ENCODE measurements at places on chromosomes 12 and 14. TPM values are rescaled to one million over a fixed set of nuclear protein-coding genes. Genes with fewer than 3 reads are reported as not detected.
A peak's percentile ranks its signal among the peaks of the same experiment; 100 is the strongest.

DNA sequence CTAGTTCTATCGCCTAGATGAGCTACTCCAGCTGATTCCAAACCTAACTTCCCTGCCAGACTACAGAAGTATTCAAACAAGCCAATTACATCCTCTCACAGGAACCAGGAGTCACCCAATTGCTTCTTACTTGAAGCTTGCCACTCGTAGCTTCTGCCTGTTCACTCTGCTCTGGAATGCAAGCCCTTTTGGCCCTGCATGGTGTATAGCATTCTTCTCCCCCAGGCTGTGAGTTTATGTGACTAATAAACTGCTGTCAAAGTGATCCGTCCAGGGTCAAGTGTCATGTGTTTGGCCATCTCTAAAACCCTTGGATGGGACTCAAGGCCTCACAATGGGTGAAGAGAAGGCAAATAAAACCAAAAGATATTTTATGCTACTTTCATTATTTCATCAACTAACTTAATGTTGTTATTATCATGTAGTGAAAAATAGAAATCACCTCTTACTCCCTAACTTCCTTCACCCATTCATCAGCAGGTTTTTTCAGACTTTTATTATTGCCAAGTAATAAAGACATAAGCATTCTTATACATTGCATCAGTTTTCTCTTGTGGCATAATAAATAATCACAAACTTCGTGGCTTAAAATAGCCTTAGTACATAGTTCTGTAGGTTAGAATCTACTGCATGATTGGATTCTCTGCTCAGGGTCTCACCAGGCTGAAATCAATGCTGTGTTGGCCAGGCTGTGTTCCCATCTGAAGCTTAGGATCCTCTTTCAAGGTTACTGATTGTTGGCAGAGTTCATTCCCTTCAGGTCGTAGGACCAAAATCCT is 1981.7 kb upstream of the FLRT2 start:
- no peaks in the 10 kb centered on the region for H3K36me3 ChIP-seq
- DNase-seq, result no peak
- H3K4me1 ChIP-seq, result no peaks in the 10 kb centered on the region

DNA sequence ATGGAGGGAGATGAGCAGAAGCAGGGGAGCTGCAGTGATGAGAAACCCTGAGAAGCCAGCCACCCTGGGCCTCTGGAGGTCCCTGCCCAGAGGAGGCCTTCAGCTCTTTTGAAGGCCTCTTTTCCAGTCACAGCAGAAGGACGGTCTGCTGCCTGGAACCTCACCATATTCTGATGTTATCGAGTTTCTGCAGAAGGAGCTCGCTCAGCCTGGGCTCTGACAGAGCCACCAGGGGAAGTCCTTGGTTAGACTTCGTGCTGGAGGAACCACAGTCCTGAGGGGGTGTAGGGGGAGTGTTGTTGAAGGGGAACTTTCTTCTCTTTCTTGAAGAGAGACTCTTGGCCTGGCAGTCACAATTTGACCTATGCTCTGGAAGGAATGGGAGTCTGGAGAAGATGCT is 25.1 kb upstream of the BATF start:
- H3K36me3 ChIP-seq, result no peaks in the 10 kb centered on the region
- no peaks in the 10 kb centered on the region for H3K27me3 ChIP-seq
- no peak overlapping the region for H3K4me3 ChIP-seq
- no peaks in the 10 kb centered on the region for H3K4me1 ChIP-seq

DNA sequence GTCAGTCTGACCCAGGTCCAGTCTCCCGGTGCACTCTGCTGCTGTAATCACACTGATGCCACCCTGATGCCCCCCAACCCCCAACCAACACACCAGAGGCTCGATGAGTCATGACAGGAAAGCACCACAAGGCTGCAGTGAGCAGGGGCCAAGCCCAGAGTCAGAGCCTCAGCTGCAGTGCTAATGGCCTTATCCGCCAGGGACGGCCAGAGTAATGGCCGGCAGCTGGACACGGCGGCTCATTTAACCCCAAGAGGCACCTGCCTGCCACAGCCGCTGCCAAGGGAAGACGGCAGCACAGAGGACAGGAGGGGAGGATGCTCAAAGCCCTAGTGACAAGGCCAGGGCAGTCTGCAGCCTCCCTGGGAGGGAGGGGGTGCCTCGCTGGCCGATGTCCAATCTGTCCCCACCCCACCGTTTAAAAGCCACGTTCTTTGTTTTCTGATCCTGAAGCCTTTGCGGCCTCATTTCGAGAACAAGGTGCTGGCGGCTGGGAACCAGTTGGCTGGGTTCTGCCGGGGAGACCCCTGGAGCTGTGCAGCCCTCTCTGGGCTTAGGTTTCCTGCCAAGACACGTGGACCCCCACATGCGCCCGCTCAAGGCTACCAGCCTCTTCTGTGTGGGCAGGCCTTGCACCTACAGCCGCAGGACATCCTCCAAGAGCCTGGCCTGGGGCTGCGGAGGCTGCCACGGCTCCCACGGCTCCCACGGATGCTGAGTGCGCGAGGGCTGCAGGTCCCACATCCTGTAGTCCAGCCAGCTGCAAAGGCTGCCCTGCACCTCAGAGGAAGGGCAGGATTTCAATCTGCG is 13.1 kb downstream of the CCDC85C start:
- H3K4me1 ChIP-seq, result peaks cover 25% of the 10 kb centered on the region
- no peak for DNase-seq
- H3K4me3 ChIP-seq, result no peak overlapping the region
- H3K27ac ChIP-seq, result no peak overlapping the region
- no peaks in the 10 kb centered on the region for H3K27me3 ChIP-seq

DNA sequence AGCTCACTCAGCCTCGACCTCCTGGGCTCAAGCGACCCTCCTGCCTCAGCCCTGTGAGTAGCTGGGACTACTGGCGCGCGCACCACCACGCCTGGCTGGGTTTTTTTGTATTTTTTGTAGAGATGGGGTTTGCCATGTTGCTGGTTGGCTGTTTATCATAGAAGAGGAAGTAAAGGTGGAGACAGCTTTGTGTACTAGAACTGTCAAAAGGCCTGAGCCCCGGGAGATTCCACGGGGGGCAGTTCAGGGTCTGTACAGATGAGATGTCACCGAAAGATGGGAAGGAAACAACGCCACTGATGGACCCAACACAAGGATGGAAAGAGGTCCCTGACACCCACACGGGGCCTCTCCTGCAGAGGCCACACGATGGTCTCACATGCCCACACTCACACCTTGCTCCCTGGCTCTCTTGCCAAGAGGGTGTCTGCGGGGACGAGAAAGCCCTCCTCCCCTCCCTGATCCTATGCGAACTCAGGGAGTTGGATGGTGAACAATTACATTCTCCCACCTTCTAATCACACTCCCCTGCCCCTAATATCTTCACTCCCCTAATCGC is 66.6 kb downstream of the KDM2B start:
- no peaks in the 10 kb centered on the region for H3K27me3 ChIP-seq
- peaks cover 9% of the 10 kb centered on the region for H3K4me1 ChIP-seq
- H3K36me3 ChIP-seq, result no peaks in the 10 kb centered on the region
- no peak for DNase-seq

- H3K27me3 ChIP-seq, result peaks cover 38% of the 10 kb centered on the region
- H3K36me3 ChIP-seq, result no peaks in the 10 kb centered on the region
Measured at GRCh38 chr12:2151391-2151790, 98.6 kb downstream of the CACNA1C start.

- no peaks in the 10 kb centered on the region for H3K4me1 ChIP-seq
- no peak for DNase-seq
- H3K27me3 ChIP-seq, result no peaks in the 10 kb centered on the region
- no peak overlapping the region for H3K4me3 ChIP-seq
- no peaks in the 10 kb centered on the region for H3K36me3 ChIP-seq
Measured at GRCh38 chr14:105910426-105910825, 384.0 kb downstream of the TMEM121 start.

The STYX gene
- 16.3 TPM for total RNA-seq

DNA sequence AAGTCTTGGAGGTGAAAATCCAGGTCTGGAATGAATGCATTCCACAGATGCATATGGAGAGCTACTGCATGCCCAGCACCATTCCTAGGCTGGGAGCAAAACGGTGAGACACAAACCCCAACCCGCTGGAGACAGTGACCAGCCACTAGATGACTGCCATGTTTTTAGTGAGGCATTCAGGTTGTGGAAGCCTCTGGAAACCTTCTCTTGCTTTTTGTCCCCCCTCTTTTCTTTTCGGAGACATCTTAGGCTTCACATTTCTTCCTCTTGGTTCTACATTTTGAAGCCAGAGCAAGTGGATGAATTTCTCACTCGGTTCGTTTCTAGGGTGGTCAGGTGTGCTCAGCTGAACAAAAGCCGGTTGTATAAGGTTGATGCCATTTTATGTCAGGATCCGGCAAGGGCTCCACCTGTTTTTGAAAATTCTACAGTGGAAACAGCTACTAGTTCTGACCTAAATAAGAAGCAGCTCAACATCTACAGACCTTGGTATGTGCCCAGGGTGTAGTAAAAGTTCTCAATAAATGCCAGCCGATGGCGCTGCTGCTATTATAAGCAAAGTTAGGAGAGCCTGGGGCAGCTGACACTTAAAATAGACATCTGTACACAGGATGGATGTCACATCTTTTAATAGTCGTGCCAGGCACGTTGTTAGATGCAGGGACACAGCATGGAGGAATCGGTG is 1.8 kb upstream of the ZNF839 start:
- H3K27ac ChIP-seq, result peak overlapping the region; percentile 71
- no peaks in the 10 kb centered on the region for H3K36me3 ChIP-seq
- H3K4me3 ChIP-seq, result peak overlapping the region; percentile 45
- H3K4me1 ChIP-seq, result peaks cover 68% of the 10 kb centered on the region

DNA sequence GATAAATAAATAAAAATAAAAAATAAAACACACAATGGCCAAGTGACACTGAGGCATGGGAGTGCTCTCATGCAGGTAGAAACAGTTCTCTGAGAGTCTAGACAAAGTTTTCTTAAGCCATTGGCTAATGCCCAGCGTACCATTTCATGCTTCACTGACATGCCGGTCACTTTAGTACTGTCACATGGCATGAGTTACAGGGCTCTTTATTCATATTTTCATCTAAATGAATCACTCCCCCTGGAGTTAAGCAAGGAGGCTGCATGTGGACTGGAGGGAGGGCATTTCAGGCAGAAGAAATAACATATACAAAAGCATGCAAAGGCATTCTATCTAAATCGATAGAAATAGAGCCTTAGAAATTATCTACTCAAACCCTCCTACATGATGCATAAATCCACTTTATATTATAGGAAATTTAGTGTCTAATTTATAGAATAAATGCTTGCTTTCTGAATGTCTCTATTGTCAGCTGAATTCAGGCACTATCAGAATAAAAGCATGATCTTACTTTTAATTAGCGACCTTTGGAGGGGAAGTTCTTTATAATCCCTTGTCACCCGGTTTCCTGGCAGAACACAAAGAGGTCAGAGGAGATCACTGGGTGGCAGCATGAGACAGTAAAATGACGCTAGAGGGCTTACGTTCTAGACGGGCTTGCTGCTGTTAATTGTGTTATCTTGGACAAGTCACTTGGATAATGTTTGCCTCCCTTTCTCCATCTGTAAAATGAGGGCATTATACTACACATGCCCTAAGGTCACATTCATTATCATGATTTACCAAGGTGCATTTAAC is 17.5 kb downstream of the DYRK4 start:
- no peaks in the 10 kb centered on the region for H3K4me1 ChIP-seq
- H3K27ac ChIP-seq, result no peak overlapping the region
- no peak for DNase-seq
- H3K36me3 ChIP-seq, result no peaks in the 10 kb centered on the region
- no peak overlapping the region for H3K4me3 ChIP-seq
- H3K27me3 ChIP-seq, result no peaks in the 10 kb centered on the region

- H3K4me1 ChIP-seq, result peaks cover 9% of the 10 kb centered on the region
- no peaks in the 10 kb centered on the region for H3K27me3 ChIP-seq
Measured at GRCh38 chr14:80926397-80927082, 15.0 kb downstream of the CEP128 start.

The AMDHD1 gene
- 3.0 TPM for total RNA-seq

The MAPK1IP1L gene
- total RNA-seq, result 101 TPM

GRCh38 chr12:106288494-106289195 is 13.9 kb upstream of the TCP11L2 start:
- H3K27me3 ChIP-seq, result no peaks in the 10 kb centered on the region
- H3K36me3 ChIP-seq, result no peaks in the 10 kb centered on the region
- DNase-seq, result peak; percentile 76

GRCh38 chr14:67555518-67556090 is 22.5 kb downstream of the PLEKHH1 start:
- no peak overlapping the region for H3K27ac ChIP-seq
- H3K27me3 ChIP-seq, result no peaks in the 10 kb centered on the region
- no peak for DNase-seq
- H3K4me1 ChIP-seq, result peaks cover 4% of the 10 kb centered on the region

The PPM1H gene
- total RNA-seq, result 8.0 TPM

The KLRC1 gene
- not detected for total RNA-seq

DNA sequence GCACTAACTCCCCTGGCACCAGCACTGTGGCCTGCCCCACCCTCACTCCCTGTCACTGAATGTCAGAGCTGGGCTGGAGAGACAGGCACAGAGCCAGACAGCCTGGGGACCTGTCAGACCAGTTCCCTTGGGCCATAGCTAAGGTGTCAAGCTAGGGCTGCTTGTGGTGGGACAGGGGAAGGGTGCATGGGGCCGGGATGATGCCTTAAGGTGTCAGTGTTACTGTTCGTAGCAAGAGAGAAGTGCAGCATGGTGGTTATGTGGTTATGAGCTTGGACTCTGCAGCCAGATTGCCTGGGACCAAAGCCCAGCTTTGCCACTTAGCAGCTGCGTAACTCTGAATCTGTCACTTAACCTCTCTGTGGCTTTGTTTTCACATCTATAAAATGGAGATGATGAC is 3.8 kb downstream of the RAPGEF3 start:
- H3K4me3 ChIP-seq, result peak overlapping the region; percentile 54
- 0 out of 2 replicates have a peak overlapping the region, but pooled peaks have one; percentile 22 for H3K27ac ChIP-seq
- H3K4me1 ChIP-seq, result peaks cover 43% of the 10 kb centered on the region
- no peaks in the 10 kb centered on the region for H3K36me3 ChIP-seq
- H3K27me3 ChIP-seq, result no peaks in the 10 kb centered on the region

GRCh38 chr12:129075460-129076208 is 222.4 kb downstream of the GLT1D1 start:
- H3K36me3 ChIP-seq, result no peaks in the 10 kb centered on the region
- H3K4me3 ChIP-seq, result no peak overlapping the region
- no peak overlapping the region for H3K27ac ChIP-seq
- no peak for DNase-seq

DNA sequence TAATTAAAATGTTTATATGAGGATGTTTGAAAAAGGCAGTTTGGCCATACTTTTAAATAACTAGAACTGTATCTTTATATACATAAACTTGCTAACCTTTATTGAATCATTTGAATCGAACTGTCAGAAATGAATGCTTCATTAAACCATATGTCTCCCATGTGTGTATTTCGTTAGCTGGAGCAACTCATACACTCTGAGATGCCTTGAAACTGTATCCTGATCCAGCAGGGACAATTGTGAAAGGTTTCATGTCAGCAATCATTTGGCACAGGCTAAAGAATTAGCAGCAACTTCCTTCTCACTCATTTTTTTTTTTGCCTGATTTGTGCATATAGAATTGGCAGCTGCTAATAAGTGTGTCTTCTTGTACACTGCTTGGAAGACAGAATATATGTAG is 109.9 kb downstream of the NAV3 start:
- peak overlapping the region; percentile 42 for H3K4me3 ChIP-seq
- H3K27me3 ChIP-seq, result no peaks in the 10 kb centered on the region
- H3K27ac ChIP-seq, result peak overlapping the region; percentile 69

- no peaks in the 10 kb centered on the region for H3K27me3 ChIP-seq
- DNase-seq, result no peak
- H3K36me3 ChIP-seq, result no peaks in the 10 kb centered on the region
- no peak overlapping the region for H3K27ac ChIP-seq
- no peaks in the 10 kb centered on the region for H3K4me1 ChIP-seq
- H3K4me3 ChIP-seq, result no peak overlapping the region
Measured at GRCh38 chr12:17982556-17982955, 107.4 kb downstream of the RERGL start.

GRCh38 chr12:11307143-11307542 is 3.1 kb downstream of the PRB4 start:
- no peaks in the 10 kb centered on the region for H3K4me1 ChIP-seq
- no peaks in the 10 kb centered on the region for H3K36me3 ChIP-seq
- H3K27me3 ChIP-seq, result peaks cover 60% of the 10 kb centered on the region
- H3K4me3 ChIP-seq, result no peak overlapping the region

The IL31 gene
- not detected for total RNA-seq

The MON2 gene
- total RNA-seq, result 30.7 TPM

The TNFRSF1A gene
- 129 TPM for total RNA-seq

Data from HCT116 (cell line).